Mononuclear cell (primary cell): ENCODE measurements at places on chromosomes 5 and 9. TPM values are rescaled to one million over a fixed set of nuclear protein-coding genes. Genes with fewer than 3 reads are reported as not detected.

EIF4EBP3 gene
- total RNA-seq, result 4.0 TPM

WNK2 gene
- total RNA-seq, result 0.10 TPM

PCDHGA5 gene
- 0.21 TPM for total RNA-seq

LCN6 gene
- total RNA-seq, result not detected

KLF4 gene
- total RNA-seq, result 61.5 TPM

C9orf50 gene
- not detected for total RNA-seq

IFNW1 gene
- total RNA-seq, result 0.10 TPM

FUT7 gene
- total RNA-seq, result 2.6 TPM

CCDC183 gene
- total RNA-seq, result 1.7 TPM

HAVCR2 gene
- total RNA-seq, result 27.3 TPM

PRUNE2 gene
- 0.31 TPM for total RNA-seq

SELENOP gene
- 1.7 TPM for total RNA-seq

PCDHGB3 gene
- 0.63 TPM for total RNA-seq

EPB41L4B gene
- total RNA-seq, result not detected

PDZD2 gene
- total RNA-seq, result 0.52 TPM

ISCA1 gene
- 72.6 TPM for total RNA-seq

MCCC2 gene
- total RNA-seq, result 20.4 TPM

EIF4E1B gene
- 0.10 TPM for total RNA-seq

SLC6A18 gene
- not detected for total RNA-seq

STOML2 gene
- 23.4 TPM for total RNA-seq

ENHO gene
- total RNA-seq, result 0.63 TPM

BTNL8 gene
- not detected for total RNA-seq
